Kidney epithelial cell (primary cell): ENCODE measurements at places on chromosomes 5 and 9. TPM values are rescaled to one million over a fixed set of nuclear protein-coding genes. Genes with fewer than 3 reads are reported as not detected.

Gene PLPP7
- 2.6 and 4.6 TPM in 2 replicates for total RNA-seq

Gene ADGRD2
- not detected in 2 replicates for total RNA-seq

Gene PANK3
- 71.4 and 72.0 TPM in 2 replicates for total RNA-seq

Gene BRIX1
- total RNA-seq = 30.9 and 40.1 TPM in 2 replicates

Gene ZNF658
- total RNA-seq = 2.7 and 3.1 TPM in 2 replicates

Gene FGD3
- total RNA-seq = 0.41 and 0.46 TPM in 2 replicates

Gene PCDHGB4
- 6.4 and 9.2 TPM in 2 replicates for total RNA-seq

Gene MCIDAS
- not detected in 2 replicates for total RNA-seq

Gene SPATA9
- not detected in 2 replicates for total RNA-seq

Gene PCDHB2
- total RNA-seq = 5.7 and 5.8 TPM in 2 replicates

Gene ADAMTS6
- total RNA-seq = 15.3 and 16.2 TPM in 2 replicates

Gene EIF4EBP3
- 6.4 and 13.3 TPM in 2 replicates for total RNA-seq

Gene P4HA2
- 71.5 and 77.5 TPM in 2 replicates for total RNA-seq

Gene FCN2
- total RNA-seq = not detected in 2 replicates

Gene FOXD4L3
- total RNA-seq = not detected in 2 replicates

Gene WNT8A
- total RNA-seq = not detected in 2 replicates

Gene SLC25A2
- not detected in 2 replicates for total RNA-seq

Gene TMC1
- total RNA-seq = not detected in 2 replicates

Gene IFNA1
- total RNA-seq = not detected in 2 replicates

Gene ARHGAP26
- total RNA-seq = 4.5 and 8.6 TPM in 2 replicates

Gene CHSY3
- 1.7 and 2.5 TPM in 2 replicates for total RNA-seq
